ENCODE measurements at places on chromosomes 6 and 20.

DNA sequence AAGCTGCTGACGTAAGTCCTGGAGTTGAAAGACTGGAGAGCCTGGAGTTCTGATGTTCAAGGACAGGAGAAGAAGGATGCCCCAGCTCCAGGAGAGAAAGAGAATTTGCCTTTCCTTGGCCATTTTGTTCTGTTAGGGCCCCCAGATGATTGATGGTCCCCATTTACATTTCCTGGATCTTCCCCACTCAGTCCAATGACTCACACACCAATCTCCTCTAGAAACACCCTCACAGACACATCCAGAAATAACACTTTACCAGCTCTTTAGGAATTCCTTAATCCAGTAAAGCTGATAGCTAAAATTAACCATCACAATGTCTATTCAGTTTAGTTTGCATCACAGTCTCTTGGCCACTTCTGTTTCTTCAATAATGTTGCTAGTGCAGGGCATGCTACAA, 260.2 kb upstream of the IRAK1BP1 start:
- no peak for DNase-seq

GRCh38 chr6:56419191-56419590, 171.8 kb upstream of the COL21A1 start:
- DNase-seq = no peak

GRCh38 chr6:42532038-42532669, 31.7 kb upstream of the UBR2 start:
- DNase-seq = no peak

DNA sequence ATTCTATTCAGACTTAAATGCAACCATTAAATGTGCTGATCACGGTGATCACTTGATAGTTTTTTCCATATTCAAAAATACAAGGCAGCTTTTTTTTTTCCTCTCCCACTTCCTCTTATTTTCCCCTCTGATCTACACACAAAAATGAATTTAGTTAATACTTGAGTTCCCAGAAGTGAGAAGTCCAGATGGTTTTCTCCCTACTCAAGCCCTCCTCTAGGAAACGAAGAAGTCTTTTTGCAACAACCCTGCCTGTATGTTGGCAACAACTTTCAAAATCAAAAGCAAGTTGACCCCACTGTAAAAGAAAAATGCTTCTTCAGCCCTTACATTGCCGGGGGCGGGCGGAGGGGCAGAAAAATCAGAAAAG, 24.3 kb downstream of the ARHGAP18 start:
- no peak for DNase-seq

DNA sequence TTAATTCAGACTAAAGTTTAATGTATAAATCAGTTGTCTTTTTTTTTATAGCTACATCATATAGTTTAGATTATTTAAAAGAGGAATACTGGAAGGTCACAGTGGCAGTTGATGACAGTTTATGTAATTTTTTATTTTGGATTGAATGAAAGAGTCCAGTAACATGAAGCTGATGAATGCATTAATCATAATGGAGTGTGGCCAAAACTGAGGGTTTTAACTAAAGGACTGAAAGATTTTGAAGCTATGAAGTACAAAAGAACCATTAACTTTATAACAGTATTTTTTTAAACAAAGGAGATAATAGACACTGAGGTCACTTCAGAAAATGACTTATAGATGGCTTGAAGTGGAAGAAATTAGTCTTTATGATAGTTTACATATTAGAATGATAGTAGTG, 41.3 kb downstream of the TRMT11 start:
- no peak for DNase-seq

DNA sequence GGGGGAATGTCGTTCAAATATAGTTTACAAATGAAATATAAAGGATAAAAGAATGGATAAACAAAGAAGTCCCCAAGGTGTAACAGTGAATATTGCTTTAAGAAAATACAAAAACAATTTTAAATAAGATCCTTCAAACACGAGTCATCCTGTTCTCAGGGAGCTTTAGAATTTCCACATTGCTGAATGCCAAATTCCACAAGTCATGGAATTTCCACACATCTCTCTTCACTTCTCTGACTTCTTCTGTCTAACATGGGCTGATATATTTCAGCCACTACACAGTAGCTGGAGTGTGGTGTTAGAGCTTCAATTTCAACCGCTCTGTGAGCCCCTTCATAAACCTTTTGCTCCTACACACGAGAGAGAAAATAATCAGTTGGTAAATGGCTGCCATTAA, 28.0 kb downstream of the IL22RA2 start:
- DNase-seq = no peak

DNA sequence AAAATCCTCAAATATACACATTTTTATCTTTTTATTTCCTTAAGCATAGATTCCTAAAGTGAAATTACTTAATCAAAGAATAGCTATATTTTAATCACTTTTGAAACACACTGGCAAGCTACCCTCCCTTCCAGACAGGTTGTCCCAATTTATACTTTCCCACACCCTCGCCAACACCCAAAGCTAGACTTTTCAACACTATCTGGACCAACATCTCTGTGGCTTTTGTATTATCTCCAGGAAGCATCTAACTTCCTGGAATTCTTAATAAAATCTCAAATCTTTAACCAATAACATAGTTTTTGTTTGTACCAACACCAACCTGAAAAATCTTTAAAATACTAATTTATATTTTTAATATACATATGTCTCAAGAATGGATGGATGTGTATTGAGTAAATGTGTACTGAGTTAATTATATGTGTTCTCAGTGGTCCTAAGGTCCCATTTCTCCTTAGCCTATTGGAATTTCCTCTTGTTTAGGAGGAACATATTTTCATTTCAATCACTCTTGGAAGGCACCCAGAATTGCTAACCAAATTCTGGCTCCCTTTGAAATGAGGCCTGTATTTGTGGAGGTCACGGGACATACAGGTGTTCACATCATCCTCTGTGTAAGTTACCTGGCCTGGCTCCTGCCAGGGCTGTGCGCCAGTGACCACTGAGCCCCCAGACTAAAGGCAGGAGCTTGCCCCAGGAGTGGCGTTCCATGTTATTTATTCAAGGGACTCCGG, 17.4 kb upstream of the GFOD1 start:
- no peak for DNase-seq

- no peak for DNase-seq
Observed at GRCh38 chr6:106162921-106163320, 76.8 kb downstream of the PRDM1 start.

Measured in activated CD8-positive, alpha-beta memory T cell treated with anti-CD3 and anti-CD28 coated beads for 1 hour (primary cell).